ENCODE measurements at places on chromosomes 5 and 9.

DNA sequence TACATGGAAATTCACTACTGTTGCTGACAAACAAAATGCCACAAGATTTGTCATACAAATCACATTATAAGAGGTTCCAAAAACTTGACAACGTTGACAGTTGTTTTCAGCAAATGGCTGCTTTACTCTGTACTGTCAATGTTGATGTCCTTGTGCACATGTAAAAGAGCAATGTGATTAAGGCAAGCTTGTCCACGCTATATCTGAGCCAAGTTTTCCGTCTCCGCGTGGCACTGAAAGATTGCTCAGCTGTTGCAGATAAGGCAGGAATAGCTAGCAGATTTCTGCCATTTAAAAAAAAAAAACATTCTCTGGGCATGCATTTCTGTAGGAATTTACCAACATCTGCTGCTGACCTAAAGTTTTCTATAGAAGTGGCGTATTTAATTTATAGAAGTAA lies 46.4 kb upstream of the MEF2C start:
- DNase-seq = no peak

GRCh38 chr9:137685741-137686420 lies 67.1 kb downstream of the EHMT1 start:
- no peak for DNase-seq

DNA sequence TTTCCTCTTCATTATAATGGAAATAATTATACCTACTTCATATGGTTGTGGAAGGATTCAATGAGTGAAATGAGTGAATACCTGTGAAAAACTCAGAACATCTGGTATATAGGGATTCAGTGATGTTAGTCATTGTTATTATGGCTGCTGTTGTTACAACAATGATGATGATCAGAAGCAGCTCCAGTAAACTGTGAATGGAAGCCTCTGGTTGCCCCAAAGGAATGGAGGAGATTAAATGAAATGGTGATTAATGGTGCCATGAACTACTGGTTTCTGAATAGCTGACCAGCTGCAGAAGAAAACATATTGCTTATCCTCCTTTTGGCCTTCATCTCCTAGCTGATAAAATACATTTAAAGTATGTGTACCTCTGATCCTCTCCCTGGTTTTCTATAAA lies 372.0 kb downstream of the ARHGEF28 start:
- DNase-seq = no peak

DNA sequence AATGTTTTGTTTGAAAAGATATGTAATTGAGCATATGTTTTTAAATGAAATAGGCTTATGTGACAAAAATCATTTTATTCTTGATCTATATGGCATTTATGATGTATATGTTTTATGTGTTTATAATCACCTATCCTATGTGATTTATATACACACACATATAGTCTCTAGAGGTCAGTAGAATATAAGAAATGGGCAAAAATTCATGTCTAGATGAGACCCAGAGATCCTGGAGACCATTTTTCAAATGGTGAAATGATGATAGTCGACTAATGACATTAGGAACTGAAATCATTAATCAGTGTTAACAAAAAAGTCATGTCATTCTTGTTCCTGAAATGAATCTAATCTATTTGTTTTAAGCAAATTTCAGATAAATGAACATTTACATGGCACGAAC lies 709.2 kb upstream of the WWC1 start:
- DNase-seq = no peak

DNA sequence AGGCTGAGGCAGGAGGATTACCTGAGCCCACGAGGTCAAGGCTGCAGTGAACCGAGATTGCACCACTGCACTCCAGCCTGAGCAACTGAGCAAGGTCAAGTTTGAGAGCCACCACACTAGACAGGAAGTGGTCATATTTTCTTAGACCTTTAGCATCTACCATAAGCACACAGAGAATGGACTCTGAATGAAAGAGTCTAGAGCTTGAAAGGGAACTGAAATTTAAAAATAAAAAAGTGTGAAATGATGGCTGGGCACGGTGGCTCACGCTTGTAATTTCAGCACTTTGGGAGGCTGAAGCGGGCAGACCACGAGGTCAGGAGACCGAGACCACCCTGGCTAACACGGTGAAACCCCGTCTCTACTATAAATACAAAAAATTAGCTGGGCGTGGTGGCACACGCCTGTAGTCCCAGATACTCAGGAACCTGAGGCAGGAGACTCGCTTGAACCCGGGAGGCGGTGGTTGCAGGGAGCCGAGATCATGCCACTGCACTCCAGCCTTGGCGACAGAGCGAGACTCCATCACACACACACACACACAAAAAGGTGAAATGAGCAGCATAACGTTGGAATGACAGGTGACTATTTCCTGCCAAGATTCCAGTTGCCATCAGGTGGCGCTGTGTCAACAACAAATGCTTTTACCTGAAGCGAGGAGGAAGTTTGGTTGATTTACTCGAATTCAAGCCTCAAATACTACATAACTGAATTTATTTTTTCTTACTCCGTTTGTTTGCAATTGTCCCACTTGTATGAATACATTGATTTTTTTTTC lies 21.3 kb upstream of the AK3 start:
- peak; percentile 67 for DNase-seq

- DNase-seq = no peak
Observed at GRCh38 chr9:37972351-37972848, 68.5 kb upstream of the SLC25A51 start.

GRCh38 chr5:109455598-109456096 lies 45.9 kb upstream of the PJA2 start:
- DNase-seq = no peak

DNA sequence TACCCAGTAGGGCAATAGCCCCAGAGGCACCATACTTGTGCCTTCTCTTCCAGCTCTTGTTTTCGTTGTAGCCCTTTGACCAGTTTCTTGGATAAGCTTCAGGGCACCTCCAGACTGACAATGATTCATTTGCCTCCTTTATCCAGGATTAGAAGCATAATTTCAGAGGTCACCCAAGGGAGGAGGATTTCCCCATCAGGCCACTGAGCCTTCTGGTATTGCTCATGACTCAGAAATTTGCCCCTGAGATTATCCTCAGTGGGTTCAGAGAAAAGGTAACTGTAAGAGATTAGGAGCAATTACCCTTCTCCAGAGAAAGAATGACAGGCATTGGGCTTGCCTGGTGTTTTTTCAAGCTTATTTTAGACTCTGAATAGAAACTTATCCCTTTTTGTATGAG lies 147.9 kb downstream of the MSX2 start:
- DNase-seq = no peak

DNA sequence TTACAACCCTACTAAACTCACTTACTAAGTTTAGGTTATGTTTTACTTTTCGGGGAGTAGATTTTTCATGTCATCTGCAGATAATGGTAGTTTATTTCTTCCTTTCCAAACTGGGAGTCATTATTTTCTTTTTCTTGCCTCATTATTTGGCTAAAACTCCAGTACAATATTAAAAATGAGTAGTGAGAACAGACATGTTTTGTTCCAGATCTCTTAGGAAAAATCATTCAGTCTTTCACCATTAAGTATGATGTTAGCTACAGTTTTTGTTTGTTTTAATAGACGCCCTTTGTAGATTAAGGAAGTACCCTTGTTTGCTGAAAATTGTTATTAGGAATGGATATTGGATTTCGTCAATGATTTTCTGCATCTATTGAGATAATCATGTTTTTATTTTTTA lies 472.0 kb upstream of the PAPPA start:
- no peak for DNase-seq

DNA sequence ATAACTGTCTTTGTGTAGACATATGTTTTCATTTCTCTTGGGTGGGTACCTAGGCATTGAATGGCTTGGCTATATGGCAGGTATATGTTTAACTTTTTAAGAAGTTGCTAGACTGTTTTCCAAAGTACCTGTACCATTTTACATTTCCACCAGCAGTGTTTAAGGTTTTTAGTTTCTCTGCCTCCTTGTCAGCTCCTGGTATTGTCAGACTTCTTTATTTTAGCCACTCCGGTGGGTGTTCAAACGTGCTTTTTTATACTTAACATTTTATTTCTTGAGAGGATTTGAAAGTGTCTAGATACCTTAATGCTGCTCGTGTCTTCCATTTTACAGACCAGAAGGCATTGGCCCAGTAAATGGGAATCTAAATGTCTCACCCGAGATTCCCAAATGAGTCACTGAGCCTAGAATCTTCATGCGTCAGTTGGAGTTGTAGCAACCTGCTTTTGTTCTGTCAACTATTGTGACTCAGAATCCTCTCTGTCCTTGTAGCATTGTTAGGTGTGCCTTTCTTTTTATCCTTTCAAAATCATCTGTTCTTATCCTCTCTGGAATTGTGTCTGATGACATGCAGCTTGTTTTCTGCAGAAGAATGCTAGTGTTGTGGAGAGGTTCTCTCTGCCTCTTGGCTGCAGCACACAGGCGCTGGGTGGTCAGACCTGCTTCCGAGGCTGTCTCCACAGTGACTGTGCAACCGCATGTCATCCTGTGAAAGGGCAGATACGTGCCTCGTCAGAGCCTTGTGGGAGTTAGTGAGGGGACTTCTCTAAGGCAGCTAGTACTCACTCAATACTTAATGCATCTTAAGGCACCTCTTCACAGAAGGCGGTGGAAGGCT lies 291.8 kb downstream of the AOPEP start:
- DNase-seq = no peak

DNA sequence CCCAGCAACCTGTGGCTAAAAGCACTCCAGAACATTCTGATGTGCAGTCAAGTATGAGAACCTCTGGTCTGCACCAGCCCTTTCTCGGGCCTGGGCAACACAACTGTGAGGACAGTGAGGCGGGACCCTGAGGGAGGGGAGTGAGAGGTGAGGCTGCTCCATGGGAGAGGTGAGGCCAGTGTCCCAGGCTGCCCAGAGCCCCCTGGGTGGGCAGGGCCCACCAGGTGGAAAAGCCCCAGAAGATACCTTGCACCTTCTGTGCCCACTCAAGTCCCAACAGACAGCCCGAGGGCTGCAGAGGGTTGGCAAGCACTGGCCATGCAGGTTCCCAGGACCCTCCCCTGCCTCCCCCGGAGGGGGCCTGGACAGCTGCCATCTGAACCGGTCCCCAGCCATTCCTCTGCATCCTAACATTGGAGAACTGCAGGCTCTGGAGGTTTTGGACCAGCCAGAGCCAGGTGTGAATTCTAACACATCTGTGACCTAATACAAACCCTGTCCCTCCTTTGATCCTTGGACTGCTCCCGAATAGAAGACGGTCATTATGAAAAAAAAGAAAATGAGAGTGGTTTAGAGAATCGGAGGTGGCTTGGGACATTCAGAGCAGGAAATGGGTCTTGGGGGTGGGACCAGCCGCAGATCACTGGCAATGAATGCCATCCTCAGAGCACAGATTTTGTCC lies 57.0 kb downstream of the DUSP1 start:
- no peak for DNase-seq

- no peak for DNase-seq
Observed at GRCh38 chr9:36011379-36011778, 25.3 kb upstream of the RECK start.

DNA sequence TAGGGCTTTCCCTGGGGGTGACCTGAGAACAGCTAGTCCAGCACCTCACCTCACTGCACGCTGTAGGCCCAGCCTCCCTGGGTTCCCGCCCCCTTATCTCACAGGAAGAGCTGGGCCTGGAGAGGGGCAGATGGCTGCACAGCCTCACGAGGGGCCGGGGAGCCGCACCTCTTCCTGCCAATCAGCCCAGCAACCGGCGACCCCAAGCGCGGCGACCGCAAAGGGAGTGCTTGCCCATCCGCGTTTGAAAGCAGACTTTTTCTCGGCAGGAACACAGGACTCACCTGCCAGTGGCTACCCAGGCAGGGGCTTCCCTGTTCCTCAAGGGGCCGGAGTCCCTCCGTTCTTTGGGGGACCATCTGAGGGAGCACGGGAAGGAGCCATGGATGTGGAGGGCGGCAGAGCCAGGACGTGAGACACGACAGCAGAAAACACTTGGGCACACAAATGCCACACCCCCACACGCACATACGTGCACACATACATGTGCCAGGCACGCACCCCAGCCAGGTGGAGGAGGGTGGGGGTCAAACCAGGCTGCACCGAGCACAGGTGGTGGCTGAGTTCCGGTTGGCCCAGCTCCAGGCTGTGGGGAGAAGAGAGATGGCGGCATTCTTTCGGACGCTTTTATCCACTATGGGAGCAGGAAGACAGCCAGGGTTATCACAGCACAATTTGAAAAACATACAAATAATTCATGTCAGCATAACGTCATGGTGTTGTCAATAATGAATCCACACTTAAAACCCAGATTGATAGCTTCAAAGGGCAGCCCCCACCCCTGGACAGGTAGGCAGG lies 11.3 kb downstream of the TMEM250 start:
- no peak for DNase-seq

GRCh38 chr9:104774132-104774531 lies 10.2 kb downstream of the NIPSNAP3B start:
- no peak for DNase-seq

DNA sequence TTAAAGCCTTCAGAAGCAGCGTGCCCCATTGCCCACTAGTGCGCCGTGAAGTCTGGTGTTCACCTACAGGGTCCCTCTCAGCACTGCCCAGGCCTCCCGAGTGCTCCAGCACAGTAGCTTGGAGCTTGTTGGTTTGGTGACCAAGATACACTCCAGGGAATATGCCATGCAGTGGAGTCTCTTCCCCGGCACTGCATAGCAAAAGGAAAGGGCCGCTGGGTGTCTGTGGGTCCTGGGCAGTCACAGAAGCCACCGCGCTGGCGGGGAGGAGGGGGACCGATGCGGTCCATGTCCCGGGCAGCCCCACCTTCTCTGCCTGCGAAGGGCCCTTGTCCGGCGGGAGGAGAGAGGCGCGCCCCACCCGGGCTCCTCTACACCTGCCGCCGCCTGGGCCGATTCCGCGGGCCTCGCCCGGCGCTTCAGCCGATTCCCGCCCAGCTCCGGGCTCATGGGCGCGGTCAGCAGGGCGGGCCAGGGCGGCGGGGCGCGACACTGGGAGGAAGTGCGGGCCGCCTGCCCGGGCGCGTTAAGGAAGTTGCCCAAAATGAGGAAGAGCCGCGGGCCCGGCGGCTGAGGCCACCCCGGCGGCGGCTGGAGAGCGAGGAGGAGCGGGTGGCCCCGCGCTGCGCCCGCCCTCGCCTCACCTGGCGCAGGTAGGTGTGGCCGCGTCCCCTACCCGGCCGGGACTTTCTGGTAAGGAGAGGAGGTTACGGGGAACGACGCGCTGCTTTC lies at the start of gene SYK:
Gene SYK (plus strand): TSS at position 579 of the 732 bp plus-strand sequence. CDS start 42,080 bp downstream, outside the sequence.
- DNase-seq = no peak

GRCh38 chr5:56861893-56862485 lies 46.6 kb downstream of the MAP3K1 start:
- no peak for DNase-seq

- no peak for DNase-seq
Observed at GRCh38 chr5:155252025-155252424, 238.5 kb downstream of the KIF4B start.

Measured in stimulated activated CD4-positive, alpha-beta T cell treated with anti-CD3 and anti-CD28 coated beads, Interleukin-1b, Interleukin-23, amount 100 ng/mL, for 24 hours (primary cell).